SJCRH30 (cell line): ENCODE measurements at places on chromosomes 7 and 10. TPM values are rescaled to one million over a fixed set of nuclear protein-coding genes. Genes with fewer than 3 reads are reported as not detected.

GRCh38 chr7:151825721-151826120 is 51.2 kb downstream of the PRKAG2 start:
- no peaks in the 10 kb centered on the region for H3K36me3 ChIP-seq
- no peaks in the 10 kb centered on the region for H3K27me3 ChIP-seq
- peak; percentile 99 for DNase-seq

GRCh38 chr7:10981317-10981716 is 7.6 kb downstream of the PHF14 start:
- peaks cover 4% of the 10 kb centered on the region for H3K4me1 ChIP-seq
- DNase-seq: no peak
- peaks cover 81% of the 10 kb centered on the region for H3K36me3 ChIP-seq
- H3K27ac ChIP-seq: no peak overlapping the region
- no peak overlapping the region for H3K4me3 ChIP-seq

The GSDME gene
- 21.6 and 24.4 TPM in 2 replicates for total RNA-seq

GRCh38 chr7:74503061-74503460 is 49.4 kb downstream of the GTF2IRD1 start:
- H3K27ac ChIP-seq: no peak overlapping the region
- peaks cover 21% of the 10 kb centered on the region for H3K4me1 ChIP-seq
- H3K36me3 ChIP-seq: peaks cover 20% of the 10 kb centered on the region
- H3K4me3 ChIP-seq: no peak overlapping the region
